ENCODE measurements at places on chromosomes 5 and 9.

- no peak for DNase-seq
Observed at GRCh38 chr9:21854594-21854993, 52.2 kb downstream of the MTAP start.

GRCh38 chr5:73998489-73998888 lies 372.5 kb downstream of the ARHGEF28 start:
- DNase-seq, result no peak

GRCh38 chr9:120308495-120308894 lies 271.5 kb downstream of the CDK5RAP2 start:
- DNase-seq, result no peak

GRCh38 chr5:139185589-139185988 lies 12.6 kb downstream of the SIL1 start:
- no peak for DNase-seq

- no peak for DNase-seq
Observed at GRCh38 chr9:114856942-114857315, 51.1 kb upstream of the TNFSF15 start.

- DNase-seq, result no peak
Observed at GRCh38 chr9:1044643-1045042, 5.5 kb upstream of the DMRT2 start.

GRCh38 chr9:114271556-114272510 lies 51.1 kb upstream of the ORM1 start:
- peak; percentile 23 for DNase-seq

GRCh38 chr5:137989419-137989818 lies 43.5 kb downstream of the FAM13B start:
- no peak for DNase-seq

- peak; percentile 2 for DNase-seq
Observed at GRCh38 chr5:94693043-94693822, 74.8 kb downstream of the SLF1 start.

DNA sequence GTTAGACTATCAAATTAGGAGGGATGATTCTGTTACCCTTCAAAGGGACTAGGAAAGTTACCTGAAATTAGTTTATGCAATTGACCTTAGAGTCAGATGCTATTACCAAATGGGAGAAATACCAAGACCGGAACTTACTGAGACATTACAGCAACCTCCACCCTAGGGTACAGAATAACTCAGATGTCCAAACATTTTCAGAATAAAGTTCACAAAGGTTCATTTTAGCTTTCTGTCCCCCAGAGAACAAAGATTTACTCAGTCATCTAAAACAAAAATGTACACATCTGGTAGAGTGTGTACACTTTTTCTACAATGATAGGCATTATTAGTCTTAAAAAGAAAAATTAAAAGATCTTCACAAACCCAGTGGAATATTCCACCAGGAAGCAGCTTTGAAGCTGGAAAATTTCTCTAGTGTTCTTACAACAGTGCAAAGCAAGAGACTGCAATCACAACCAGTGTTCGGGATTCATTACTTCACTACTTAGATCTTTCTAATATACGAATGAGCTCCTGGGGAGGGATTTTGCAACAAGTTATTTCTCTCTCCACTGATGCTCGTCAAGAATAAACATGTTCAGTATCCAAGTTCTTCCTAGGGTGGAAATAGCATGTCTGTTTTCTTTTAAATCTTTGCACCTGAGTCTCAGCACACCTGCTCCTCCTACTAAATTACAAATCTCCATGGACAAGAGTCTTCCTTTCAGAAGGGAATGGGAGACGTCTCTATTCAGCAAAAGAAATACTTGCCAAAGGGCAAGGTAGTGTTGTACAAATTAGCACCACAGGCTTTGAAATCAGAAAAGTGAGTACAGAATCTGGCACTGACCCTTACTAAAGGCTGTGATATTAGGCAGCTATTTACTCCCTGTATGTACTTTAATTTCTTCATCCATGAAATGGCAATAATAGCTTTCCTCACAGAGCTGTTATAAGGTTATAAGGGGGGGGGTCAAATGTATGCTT lies 8.8 kb downstream of the ETF1 start:
- DNase-seq, result no peak

GRCh38 chr5:138972230-138972629 lies 97.1 kb upstream of the LRRTM2 start:
- no peak for DNase-seq

DNA sequence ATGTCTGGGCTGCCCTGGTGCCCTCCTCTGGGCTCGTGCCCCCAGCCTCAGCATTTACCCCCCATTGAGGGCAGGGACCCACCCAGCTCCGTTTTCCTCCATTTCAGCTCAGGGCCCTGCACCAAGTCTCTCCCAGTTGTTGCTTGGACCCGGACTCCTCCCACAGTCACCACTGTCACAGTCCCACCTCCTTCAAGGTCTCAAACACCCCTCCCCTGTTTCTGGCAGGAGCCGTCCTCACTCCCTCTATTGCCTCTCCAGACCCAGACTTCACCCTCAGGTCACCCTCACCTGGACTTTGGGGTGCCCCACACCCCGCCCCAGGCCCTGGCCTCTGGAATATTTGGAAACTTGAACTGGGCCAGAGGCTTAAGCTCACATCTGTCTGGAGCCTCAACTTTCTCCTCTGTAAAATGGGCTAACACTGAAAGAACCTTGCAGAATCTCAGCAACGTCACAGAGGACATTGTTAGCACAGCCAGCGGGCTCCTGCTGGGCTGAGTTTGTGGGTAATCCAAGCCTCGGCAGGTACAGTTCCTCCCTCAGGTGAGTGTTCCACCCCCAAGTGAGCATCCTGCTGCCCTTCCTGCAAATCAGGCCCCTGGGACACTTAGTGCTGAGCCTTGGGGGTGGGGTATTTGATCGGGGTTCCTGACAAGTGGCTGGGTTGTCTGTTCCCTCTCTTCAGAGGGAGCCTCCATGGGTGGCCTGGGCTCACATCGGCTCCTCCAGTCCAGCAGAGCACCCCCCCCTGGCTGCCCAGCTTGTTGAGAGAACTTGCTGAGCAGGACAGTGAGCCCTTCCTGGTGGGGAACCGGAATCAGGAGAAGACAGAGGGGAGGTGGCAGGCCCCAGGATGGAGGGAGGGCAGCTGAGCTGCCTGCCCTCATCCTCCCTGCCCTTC lies 130.1 kb downstream of the C9orf50 start:
- DNase-seq, result no peak

DNA sequence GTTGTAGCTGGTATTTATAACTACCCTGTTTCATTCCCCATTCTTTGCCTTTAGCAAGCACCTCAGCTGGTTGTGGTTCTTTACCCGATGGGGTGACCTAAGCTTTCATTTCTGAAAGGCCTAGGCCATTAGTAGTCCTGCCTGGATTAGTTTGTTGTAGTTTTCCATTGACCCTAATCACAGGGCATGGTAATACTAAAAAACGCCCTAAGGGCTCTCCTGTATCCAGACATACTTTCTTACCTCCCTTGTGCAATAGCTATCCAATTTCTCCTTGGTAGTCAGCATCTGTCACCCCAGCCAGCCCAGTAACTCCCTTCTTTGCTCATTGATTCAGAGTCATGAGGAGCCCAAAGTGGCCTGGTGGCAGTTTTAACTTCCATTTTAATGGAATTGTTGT lies 24.0 kb downstream of the TMOD1 start:
- no peak for DNase-seq

DNA sequence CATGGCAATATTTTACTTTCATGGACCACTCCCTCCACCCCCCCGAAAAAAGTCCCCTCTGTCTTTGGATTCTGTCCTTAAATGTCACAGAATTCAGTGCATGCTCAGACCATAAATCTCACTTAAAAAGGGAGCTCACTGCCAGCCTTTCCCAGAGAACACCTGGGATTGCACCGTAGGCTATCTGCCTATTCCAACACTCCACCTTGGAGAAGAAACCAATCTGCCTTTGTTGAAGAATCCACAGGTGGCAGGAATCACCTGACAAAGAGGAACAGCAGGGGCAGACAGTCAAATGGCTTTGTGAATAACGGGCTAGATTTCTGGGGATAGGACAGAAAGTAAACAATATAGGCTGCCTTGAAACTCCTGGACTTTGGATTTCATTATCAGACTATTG lies 306.7 kb upstream of the BRINP1 start:
- no peak for DNase-seq

DNA sequence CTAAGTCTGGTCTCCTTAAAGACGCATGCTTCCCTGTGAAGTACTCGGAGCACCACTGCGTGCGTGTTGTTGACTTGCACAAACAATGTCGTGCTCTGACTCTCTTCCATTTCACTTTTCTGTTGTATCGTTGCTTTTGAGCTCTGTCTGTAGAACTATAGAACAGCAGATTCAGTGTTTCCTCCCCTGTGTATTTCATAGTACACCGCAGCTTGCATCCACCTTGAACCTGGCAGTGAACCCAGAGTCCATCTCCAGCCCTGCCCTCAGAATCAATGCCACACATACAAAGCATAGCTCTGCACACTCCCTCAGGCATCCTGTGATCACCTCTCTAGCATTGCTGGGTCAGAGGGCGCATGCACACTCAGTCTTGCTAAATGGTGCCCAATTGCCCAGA lies 37.2 kb upstream of the ADAMTS2 start:
- DNase-seq, result no peak

DNA sequence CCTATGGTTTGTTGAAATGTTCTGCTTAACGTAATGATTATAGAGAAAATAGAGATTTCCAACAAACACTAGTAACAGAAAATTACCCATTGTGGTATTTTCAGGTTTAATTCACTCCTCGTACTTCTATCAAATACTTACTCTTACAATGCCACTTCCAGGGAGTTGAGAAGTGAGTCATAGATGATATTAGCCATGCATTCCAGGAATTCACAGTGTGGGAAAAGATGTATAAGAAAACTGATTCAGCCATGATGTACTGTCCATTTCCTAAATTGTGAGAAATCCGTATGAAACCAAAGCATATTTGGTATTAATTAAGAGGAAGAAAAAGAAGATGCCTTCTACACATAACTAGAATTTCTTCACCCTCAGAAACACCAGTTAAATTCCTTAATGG lies 1854.6 kb upstream of the WWC1 start:
- no peak for DNase-seq

- no peak for DNase-seq
Observed at GRCh38 chr5:98217138-98217537, 556.3 kb upstream of the RGMB start.

DNA sequence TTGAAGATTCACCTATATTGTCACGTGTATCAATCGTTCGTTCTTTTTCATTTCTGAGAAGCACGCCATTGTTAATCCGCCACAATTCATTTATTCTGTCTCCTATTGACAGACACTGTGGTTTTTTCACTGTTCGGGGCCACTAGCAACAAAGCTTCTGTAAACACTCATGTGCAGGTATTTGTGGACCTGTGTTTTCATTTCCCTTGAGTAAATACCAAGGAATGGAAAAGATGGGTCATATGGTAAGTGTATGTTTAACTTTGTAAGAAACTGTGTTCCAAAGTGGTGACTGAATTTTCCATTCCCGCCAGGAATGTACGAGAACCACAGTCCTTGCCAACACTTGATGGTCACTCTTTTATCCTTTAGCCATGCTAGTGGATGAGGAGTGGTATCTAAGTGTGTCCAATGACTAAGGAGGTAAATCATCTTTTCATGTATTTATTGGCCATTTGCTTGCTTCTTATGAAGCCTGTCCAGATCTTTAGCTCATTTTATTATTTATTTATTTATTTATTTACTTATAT lies 10.7 kb downstream of the ABO start:
- DNase-seq, result no peak

GRCh38 chr9:33223696-33224095 lies 16.3 kb upstream of the SPINK4 start:
- no peak for DNase-seq

- DNase-seq, result no peak
Observed at GRCh38 chr5:175214152-175214551, 229.8 kb downstream of the DRD1 start.

DNA sequence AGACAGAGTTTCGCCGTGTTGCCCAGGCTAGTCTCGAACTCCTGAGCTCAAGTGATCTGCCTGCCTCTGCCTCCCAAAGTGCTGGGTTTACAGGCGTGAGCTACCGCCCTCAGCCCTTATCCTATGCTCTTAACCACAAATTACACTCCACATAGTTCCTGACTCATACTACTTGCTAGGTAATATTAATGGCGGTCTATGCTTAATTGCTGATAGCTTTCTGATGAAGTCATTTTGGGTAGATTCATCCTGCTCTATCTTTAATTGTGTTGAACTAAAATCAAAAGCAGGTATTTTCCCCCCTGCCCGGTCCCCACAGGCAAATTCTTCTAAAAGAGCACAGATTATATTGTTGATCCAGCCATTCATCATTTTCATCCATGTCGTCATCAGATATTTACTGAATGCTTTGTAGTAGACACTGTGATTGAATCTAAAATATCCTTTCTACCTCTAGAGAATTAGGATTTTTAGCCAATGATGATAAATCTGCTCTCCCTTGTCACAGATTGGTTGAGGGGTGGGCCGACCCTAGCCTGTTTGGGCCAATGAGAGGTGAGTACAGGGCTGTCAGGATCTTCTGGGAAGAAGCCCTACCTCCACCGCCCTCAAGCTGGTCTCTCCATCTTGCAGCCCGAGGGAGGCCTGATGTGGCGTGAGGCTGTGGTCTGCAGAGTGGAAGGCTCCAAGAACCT lies 144.8 kb downstream of the NR3C1 start:
- no peak for DNase-seq

DNA sequence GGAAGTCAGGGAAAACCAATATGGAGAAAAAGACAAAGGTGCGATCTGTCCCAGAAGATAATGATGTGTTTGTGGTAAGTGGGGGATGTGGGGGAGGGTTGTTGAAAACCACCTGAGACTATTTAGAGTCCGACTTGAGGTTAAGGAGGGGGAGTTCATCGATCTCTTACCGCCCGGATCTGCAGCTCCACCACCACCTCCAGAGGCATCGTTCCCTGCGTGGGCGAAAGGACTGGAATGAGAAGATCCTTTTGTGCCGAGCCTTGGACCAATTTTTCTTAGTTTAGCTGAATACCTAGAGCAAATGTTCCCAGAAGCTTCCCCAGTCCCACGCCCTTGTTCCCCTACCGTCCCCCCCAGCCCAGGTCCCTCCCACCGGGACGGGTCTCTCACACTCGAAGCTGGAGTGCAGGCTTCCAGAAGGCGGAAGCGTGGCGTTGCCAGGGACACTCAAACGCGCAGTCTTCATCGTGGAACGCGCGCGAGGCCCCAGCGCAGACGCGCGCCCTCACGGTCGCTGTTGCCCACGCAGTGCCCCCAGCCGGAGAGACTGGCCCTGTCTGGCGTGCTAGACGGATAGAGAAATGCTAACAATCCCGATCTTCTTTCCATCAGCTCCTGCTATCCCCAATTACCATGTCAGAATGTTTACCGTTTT lies at the start of gene SPATA6L:
SPATA6L (minus strand) TSS at position 439 of the 658 bp plus-strand sequence; CDS start at position 209, 230 bp downstream.
- DNase-seq, result peak; percentile 57

DNA sequence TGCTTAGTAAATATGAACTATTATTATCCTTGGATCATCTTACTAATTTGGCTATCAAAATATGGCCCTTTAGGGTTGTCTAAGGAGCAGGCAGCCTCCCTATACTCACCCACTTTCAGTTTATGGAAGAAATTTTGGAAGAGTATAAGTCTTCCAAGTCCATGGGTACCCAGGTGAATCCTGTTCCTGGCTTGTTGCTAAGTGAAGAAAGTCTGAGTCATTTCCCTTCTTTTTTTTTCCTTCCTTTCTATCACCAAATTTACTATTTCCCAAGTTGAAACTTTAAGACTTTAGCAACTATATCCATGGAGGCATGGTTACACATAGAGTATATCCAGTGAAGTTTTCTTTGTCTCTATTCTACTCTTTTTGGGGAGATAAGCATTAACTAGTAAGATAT lies 184.0 kb upstream of the ACTBL2 start:
- DNase-seq, result no peak

All from CD8-positive, alpha-beta memory T cell (primary cell).